Calu3 (cell line): ENCODE measurements at places on chromosomes 12 and 14. TPM values are rescaled to one million over a fixed set of nuclear protein-coding genes. Genes with fewer than 3 reads are reported as not detected.
A peak's percentile ranks its signal among the peaks of the same experiment; 100 is the strongest.

- peak overlapping the region; percentile 90 for H3K27ac ChIP-seq
- H3K36me3 ChIP-seq: peaks cover 69% of the 10 kb centered on the region
- H3K27me3 ChIP-seq: no peaks in the 10 kb centered on the region
- peak overlapping the region; percentile 41 for H3K4me3 ChIP-seq
- H3K4me1 ChIP-seq: peaks cover 27% of the 10 kb centered on the region
- no peak for DNase-seq
These were observed 5.5 kb downstream of the ZFP36L1 start for GRCh38 chr14:68787092-68787992.

GRCh38 chr12:53985994-53986685 lies 1.2 kb downstream of the HOXC10 start:
- H3K4me3 ChIP-seq: peak overlapping the region; percentile 59
- peaks cover 100% of the 10 kb centered on the region for H3K27me3 ChIP-seq
- peaks cover 28% of the 10 kb centered on the region for H3K36me3 ChIP-seq
- H3K27ac ChIP-seq: no peak overlapping the region
- peaks cover 22% of the 10 kb centered on the region for H3K4me1 ChIP-seq
- DNase-seq: peak; percentile 51

GRCh38 chr12:57452937-57453509 lies 2.1 kb upstream of the INHBE start:
- peaks cover 10% of the 10 kb centered on the region for H3K36me3 ChIP-seq
- H3K27ac ChIP-seq: no peak overlapping the region
- H3K4me1 ChIP-seq: peaks cover 29% of the 10 kb centered on the region
- peak; percentile 90 for DNase-seq
- peaks cover 27% of the 10 kb centered on the region for H3K27me3 ChIP-seq

TAPBPL gene
- 28.0 and 32.7 TPM in 2 replicates for total RNA-seq

- no peaks in the 10 kb centered on the region for H3K27me3 ChIP-seq
- H3K27ac ChIP-seq: peak within 1 kb of the TSS; percentile 94
- peak within 1 kb of the TSS; percentile 87 for H3K4me3 ChIP-seq
- H3K4me1 ChIP-seq: peaks cover 10% of the 10 kb centered on the region
- DNase-seq: peak; percentile 90
These were observed at the start of gene COQ5 for GRCh38 chr12:120528861-120529525. COQ5 (minus strand) TSS chr12:120529158; CDS start chr12:120529141, 17 bp downstream.

KRT72 gene
- total RNA-seq: not detected in 2 replicates

TAS2R30 gene
- 2.8 and 3.5 TPM in 2 replicates for total RNA-seq

GRCh38 chr12:88529531-88530488 lies 50.5 kb downstream of the KITLG start:
- H3K4me1 ChIP-seq: no peaks in the 10 kb centered on the region
- no peak for DNase-seq
- no peaks in the 10 kb centered on the region for H3K36me3 ChIP-seq
- H3K4me3 ChIP-seq: no peak overlapping the region

PDE3A gene
- total RNA-seq: 19.6 and 19.9 TPM in 2 replicates

FZD10 gene
- total RNA-seq: not detected in 2 replicates

NRL gene
- total RNA-seq: 1.8 and 2.3 TPM in 2 replicates
